ENCODE measurements at places on chromosomes 11 and 22. TPM values are rescaled to one million over a fixed set of nuclear protein-coding genes. Genes with fewer than 3 reads are reported as not detected.

Gene SLC22A12
- total RNA-seq, result not detected

GRCh38 chr22:35752006-35752862 is 34.6 kb downstream of the APOL5 start:
- H3K36me3 ChIP-seq, result no peaks in the 10 kb centered on the region
- no peaks in the 10 kb centered on the region for H3K27me3 ChIP-seq
- no peak overlapping the region for H3K27ac ChIP-seq
- no peaks in the 10 kb centered on the region for H3K4me1 ChIP-seq

GRCh38 chr11:27688076-27688475 is 12.2 kb downstream of the BDNF start:
- no peak overlapping the region for H3K27ac ChIP-seq
- no peak for DNase-seq
- H3K27me3 ChIP-seq, result no peaks in the 10 kb centered on the region
- H3K36me3 ChIP-seq, result no peaks in the 10 kb centered on the region
- H3K4me3 ChIP-seq, result no peak overlapping the region
- H3K4me1 ChIP-seq, result no peaks in the 10 kb centered on the region

GRCh38 chr11:103545551-103545950 is 436.3 kb downstream of the DYNC2H1 start:
- no peaks in the 10 kb centered on the region for H3K27me3 ChIP-seq
- no peak overlapping the region for H3K27ac ChIP-seq
- no peak overlapping the region for H3K4me3 ChIP-seq
- H3K36me3 ChIP-seq, result no peaks in the 10 kb centered on the region
- H3K4me1 ChIP-seq, result no peaks in the 10 kb centered on the region
- no peak for DNase-seq

DNA sequence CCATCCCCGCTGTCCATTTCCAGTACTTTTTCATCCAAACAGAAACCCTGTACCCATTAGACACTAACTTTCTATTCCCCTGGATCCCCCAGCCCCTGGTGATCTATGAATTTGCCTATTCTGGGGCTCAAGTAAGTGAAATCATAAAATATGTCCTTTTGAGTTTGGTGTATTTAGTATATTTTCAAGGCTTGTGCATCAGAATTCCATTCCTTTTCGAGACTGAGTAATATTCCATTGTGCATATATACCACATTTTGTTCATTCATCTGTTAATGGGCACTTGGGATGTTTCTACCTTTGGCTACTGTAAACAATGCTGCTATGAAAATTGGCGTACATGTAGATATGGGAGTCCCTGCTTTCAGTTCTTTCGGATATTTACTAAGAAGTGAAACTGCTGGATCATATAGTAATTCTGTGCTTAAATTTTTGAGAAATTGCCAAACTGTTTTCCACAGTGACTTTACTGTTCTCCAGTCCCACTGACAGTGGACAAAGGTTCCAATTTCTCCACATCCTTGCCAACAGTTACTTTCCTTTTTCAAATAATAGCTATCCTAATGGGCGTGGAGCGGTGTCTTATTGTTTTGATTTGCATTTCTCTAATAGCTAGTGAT is 16.1 kb downstream of the APLP2 start:
- no peaks in the 10 kb centered on the region for H3K36me3 ChIP-seq
- DNase-seq, result no peak
- H3K4me3 ChIP-seq, result no peak overlapping the region
- no peaks in the 10 kb centered on the region for H3K27me3 ChIP-seq
- no peak overlapping the region for H3K27ac ChIP-seq

DNA sequence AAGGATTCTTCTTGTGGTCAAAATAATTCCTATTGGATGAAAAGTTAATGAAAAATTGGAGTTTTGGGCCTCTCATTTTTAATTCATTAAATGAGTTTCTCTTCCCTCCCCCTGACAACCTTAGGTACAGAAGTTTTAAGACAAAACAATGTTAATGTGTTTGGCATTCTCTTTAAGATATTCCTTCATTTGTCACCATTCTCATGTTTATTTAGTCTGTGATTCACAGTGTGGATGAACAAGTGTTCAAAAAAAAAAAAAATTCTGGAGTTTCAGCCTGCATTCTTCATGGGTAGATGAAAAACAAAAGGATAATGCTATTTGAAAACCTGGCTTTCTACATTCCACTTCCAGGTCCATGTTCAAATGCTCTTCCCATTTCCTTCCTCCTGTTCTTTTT is 172.6 kb upstream of the LUZP2 start:
- no peak overlapping the region for H3K27ac ChIP-seq
- no peaks in the 10 kb centered on the region for H3K27me3 ChIP-seq
- no peak for DNase-seq
- H3K4me3 ChIP-seq, result no peak overlapping the region
- no peaks in the 10 kb centered on the region for H3K36me3 ChIP-seq

DNA sequence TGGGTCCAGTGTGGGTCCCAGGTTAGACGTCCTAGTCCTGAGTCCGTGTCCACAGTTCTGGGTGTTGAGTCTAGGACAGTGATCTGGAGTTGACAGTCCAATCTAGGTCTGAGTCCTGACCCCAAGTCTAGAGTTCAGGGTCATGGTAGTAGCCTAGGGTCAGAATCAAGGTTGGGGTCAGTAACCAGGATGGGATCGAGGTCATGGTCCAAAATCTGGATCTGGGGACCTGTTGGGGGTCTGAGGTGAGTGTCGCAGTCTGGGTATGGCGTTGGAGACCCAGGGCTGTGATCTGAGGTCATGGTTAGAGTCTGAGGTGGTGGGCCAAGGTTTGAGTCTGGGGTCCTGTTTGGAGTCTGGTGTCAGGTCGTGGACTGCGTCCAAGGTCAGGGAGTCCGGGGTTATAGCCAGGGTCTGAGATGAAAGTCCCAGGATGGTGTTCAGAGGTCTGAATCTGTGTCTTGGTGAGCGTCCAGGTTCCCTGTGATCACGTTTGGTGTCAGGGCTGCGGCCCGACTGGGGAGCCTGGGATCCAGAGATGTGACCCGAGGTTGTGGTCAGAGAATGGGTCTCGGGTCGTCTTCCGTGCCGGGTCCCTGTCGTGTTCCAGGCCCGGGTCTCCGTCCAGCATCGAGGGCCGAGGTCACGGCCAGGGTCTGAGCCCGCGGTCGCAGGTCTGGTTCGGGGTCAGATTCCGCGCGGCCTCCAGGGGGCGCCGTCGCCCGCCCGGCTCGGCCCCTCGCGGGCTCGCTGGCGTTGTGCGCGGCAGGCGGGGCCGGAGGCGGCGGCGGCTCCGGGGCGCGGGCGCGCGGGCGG is 432 bp upstream of the GRK2 start:
- no peaks in the 10 kb centered on the region for H3K36me3 ChIP-seq
- H3K27me3 ChIP-seq, result no peaks in the 10 kb centered on the region
- H3K27ac ChIP-seq, result peak overlapping the region; percentile 64
- peak overlapping the region; percentile 17 for H3K4me3 ChIP-seq
- peak; percentile 88 for DNase-seq

Measured in Peyer's patch (tissue), 4 donors.